DMS153 (cell line): ENCODE measurements at places on chromosomes 6 and 20.

GRCh38 chr6:131721161-131721560 is 10.3 kb upstream of the CTAGE9 start:
- peak; percentile 8 for DNase-seq

DNA sequence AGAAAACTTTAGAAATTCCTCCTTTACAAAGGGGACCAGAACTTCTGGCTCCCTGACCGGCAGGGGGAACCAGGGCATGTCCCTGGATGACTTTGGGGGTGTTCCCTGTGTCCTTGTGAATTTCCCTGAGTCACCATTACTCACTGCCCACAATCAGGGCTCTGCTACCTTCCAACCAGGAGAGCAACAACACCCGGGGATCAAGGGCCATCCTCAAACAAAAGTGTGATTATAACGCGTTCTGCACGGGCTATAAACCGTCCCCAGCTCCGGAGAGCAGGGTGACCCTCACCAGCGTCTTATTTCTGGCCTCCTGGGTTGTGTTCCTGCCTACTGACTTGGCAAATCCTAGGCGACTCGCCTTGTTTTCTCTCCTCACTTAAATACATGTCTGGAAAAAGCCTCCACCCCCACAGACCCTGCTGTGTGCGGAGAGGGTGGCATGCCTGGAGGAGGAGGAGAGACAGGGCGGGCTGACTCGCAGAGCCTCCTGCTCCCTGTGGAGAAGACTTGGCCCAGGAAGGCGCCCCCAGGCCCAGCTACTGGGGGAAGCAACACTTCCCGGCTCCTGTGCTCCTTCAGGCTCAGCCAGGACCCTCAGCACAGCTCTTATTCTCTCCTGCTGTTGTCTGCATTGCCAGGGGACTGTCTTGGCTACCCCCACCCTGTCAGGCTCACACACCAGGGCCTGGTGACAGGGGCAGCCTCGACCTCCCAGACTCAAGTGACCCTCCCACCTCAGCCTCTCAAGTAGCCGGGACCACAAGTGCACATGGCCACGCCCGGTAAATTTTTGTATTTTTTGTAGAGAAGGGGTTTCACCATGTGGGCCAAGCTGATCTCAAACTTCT is 54.1 kb downstream of the FGD2 start:
- DNase-seq = peak; percentile 30

- DNase-seq = no peak
These were observed 29.3 kb upstream of the SLC23A2 start for GRCh38 chr20:5030348-5031205.

DNA sequence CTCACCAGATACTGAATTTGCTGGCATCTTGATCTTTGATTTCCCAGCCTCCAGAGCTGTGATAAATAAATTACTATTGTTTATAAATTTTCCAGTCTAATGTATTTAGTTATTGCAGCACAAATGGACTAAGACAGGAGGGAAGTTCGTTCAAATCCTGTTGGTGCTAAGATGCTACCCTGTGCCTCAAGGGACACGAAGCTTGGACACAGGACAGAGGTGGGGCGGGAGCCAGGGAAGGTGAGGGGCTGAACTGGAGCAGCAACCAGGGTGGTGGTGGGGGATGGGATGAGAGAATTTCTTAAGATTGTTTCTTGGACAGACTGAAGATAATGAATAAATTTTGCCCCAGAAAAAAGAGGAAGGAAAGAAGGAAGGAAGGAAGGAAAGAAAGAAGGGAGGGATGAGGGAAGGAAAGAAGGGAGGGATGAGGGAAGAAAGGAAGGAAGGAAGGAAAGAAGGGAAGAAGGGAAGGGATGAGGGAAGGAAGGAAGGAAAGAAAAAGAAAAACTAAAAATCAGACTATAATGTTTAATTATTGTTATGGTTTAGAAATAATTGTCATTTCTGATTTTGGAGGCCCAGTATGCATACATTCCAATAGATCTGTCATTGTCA is 127.2 kb downstream of the CDC5L start:
- DNase-seq = no peak

DNA sequence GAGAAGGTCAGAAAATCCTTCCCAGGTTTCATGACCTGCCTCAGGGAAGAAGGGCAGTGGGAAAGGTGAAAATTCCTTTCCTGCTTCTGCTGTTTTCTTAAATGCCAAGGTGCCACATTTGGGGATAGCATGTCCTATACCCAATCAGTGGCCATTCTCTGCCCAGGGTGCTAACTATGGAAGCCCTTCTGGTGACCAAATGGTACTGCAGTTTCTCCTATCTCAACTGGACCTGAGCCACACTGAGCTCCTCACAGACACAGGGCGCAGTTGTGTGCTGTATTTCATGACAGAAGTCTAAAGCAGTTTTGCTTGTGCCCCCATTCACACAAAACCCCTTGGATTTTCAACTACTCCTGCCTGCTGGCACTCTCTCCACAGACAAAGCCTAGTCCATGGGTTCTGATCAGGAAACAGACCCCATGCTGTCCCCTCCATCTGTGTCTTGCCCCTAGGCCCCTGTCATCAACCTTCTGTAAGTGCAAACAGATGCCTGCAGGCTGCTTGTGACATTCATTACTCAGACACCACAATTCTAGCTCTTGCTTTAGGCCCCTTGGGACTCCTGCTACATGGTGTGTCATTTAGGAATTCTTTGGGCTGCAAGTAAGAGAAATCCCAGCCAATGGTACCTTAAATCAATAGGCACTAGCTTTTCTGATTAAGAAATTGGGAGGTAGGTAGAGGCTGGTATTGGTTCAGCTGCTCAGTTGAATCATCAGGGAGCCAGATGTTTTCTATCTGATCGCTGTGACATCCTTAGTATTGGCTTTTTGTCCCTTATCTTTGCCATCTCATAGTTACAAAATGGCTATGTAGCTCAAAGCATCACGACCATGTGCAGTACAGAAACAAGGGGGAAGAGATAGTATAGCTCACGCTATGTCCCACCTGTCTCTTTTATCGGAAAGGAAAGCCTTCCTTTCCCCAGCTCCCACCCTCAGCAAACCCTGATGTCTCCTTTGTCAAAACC is 147.8 kb downstream of the CD83 start:
- no peak for DNase-seq

GRCh38 chr6:147135211-147135681 is 69.0 kb upstream of the STXBP5 start:
- no peak for DNase-seq

DNA sequence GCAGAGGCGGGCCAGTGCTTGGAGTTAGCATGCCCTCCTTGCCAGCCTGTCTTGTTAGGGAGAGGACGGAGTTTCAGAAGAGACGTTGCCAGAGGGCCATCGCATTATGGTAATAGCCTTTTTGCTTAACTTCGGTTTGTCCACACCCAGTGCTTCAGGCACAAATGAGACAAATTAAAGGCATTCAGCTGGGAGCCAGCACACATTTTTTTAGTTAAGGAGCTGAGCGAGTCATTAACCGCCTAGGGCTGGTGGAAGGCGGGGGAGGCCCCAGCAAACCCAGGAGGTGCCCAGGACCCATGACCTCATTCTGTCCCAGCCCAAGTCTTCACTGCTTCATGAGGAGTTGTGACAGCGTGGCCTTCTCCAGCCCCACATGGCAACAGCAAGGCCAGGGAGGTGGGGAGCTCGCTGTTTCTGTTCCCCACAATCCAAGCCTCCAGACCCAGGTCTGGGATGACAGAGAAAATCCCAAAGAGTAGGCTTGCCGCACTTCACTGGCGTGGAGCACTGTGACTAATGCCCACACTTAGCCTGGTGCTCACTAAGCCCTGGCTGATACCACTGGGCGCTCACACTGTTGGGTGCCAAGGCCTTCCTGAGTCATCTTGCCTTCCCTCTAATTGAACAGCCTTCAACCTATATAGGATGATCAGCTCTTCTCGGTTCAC is 237.1 kb downstream of the ANKRD60 start:
- DNase-seq = no peak

- no peak for DNase-seq
These were observed 28.7 kb downstream of the COX4I2 start for GRCh38 chr20:31666258-31667042.

DNA sequence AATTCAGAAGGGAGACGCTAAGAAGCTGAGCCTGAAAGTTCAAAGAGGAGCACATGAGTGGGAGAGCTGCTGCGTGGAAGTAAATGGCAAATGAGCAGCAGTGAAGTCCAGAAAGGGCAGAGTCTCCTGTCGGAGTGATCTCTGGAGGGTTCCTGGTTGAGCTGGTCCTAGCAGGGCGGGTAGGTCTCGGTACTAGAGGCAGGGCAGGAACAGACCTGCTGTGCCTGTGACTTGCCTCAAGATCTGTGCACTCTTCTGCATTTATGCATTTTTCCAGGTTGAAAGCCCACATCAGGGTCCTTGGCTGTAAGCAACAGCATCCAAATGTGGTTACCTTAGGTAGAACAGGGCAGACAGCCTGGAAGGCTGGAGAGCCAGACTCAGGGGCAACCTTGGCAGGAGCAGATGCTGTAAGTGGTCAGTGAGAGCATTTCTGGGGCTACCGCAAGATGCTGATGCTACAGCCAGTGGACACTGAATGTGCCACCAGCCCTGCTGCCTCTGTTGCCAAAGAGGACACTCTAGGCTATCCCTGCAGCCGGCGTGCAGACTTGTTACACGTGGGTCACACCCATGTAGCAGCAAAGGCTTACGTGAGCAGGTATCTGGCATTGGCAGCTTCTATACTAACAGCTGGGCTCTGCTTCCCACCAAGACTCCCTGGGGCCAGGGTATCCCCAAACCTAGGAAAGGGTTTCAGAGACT is 8.4 kb downstream of the DUSP22 start:
- DNase-seq = no peak

- DNase-seq = no peak
These were observed at the start of gene CCDC170 for GRCh38 chr6:151493804-151494234. TSS of gene CCDC170 (plus strand) at chr6:151494017. CDS start at chr6:151494129, 112 bp downstream.

DNA sequence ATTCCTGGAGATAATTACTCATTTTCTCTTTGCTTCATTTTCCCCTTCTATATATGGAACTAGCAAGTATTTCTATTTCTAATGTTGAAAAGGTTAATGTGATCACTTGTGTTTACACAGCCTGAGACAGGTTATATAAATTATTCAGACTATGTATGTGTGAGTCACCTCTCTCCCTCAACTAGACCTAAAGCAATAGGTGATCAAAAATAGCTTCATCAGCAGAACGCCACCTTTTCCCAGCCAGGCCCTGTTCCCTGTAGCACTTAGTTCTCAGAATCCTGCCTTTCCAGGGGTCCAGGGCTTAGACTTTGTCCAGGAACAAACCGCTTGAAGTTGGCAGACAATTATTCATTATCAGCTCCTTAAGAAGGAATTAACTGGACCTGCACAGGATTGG is 125.3 kb upstream of the EXOC2 start:
- DNase-seq = no peak

GRCh38 chr20:48599748-48600469 is 227.9 kb downstream of the PREX1 start:
- no peak for DNase-seq

- no peak for DNase-seq
These were observed 26.4 kb downstream of the PNPLA1 start for GRCh38 chr6:36296240-36296639.

DNA sequence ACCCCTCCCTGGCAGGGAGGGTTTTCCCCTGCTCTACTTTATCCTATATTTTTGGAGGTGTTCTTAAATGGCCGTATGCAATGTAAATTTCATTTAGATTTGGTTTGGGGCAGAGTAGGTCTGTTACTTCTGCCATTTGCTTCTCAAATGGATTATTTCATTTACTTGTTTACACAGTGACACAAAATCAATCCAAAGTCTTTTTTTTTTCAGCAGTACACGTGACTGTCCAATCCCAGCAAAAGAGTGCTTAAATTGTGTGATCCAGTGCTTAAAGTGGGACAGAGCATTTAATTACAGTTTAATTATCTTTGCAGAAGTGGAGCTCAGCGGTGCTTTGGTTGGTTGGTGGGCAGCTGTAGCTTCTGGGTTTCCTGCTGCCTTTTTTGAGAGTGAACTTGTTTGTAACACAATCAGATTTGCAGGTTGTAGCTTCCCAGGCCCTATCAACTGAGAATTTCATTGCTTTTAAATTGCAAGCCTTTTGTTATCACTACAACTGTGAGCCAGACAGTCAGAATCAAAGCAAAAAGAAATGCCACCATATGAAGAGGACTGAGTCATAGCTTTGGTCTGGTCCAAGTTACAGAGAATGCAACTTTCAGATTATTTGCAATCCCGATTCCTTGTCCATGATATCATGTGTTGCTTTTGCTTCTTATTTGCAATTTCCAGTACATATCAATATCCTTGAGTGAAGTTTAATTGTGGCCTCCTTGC is 216.9 kb downstream of the DOK5 start:
- DNase-seq = no peak

DNA sequence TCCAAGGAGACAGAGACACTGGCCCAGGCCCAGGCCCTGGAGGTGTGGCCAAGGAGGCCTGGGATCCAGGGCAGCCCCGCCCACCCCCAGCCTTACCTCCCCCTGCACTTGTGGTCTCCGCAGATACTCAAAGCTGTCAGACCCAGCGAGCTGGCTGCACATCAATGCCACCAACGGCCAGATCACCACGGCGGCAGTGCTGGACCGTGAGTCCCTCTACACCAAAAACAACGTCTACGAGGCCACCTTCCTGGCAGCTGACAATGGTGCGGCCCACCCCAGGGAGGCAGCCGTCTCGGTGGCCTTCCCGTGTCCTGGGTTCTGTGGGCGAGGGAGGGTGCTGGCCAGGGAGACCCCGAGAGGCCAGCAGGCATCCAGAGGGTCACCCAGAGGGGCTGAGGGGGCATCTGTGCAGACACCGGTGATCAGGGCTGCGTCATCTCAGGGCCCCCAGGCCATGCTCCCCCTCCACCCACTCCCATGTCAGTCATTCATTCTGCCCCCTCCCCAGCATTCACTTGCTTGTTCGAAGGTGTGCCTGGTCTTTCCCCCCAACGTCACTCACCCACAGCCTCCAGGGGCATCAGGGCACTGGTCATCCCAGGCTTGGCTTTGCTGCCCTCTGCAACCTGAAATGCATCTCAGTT is 141.3 kb downstream of the TAF4 start:
- DNase-seq = no peak

DNA sequence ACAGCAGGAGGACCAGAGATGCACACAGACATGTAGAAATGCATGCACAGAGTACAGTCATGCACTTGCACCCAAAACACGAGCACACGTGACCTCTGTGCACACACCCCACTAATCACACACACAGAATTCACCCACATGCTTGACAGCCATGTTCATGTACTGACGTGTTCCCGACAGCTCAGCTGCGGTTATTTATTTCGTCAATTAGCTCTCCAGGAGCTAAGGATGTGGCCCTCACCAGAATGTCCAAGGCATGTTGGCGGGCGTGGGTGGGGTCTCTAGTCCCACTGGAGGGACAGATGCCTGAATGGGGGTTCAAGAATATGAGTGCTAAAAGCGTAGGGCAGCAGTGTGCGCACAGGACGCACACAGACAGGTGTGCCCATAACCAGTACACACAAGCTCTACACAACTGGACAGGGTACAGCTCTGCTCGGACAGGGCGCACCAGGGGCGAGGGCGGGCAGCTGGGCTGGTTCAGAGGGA is 571 bp upstream of the PRPF6 start:
- peak; percentile 19 for DNase-seq
